Renal cortex interstitium (tissue), 15 donors: ENCODE measurements at places on chromosomes 11 and 22. TPM values are rescaled to one million over a fixed set of nuclear protein-coding genes. Genes with fewer than 3 reads are reported as not detected.

- no peak for DNase-seq
These were observed 61.1 kb downstream of the FLRT1 start for GRCh38 chr11:64096835-64097234.

The FAM83F gene
- 2.4 TPM for polyA plus RNA-seq

- no peak for DNase-seq
These were observed 38.9 kb upstream of the EED start for GRCh38 chr11:86205421-86206336.

DNA sequence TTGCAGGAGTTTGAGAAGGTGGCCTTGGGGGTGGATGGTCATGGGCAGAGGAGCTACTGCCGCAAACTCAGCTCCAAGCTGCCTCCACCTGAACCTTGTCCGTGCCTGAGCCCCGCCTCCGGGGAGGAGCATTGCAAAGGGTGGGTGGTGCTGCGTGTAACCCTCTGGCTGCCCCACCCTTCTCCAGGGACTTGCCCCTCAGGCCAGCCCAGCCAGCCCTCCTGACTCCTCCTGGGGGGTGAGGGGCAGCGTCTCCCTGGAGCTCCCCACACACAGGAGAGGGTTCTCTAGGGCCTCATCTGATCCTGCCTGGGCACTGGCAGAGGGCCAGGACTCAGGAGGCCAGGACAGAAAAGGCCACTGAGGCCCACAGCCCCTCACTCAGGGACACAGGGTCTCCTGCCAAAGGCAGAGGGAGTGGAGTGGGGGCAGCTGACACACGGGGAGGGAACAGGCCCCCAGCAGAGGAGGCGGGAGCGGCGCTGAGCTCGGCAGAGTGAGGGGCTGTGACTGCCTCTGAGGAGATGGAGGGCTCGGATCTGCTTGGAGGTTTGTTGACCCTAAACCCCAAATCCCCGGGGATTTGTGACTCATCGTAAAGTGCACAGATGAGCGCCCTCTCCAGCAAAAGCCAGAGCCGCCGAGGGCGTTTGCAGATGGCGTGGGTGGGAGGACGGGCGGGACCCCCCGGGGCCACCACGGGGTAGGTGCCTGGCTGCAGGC, 12.8 kb downstream of the BRSK2 start:
- DNase-seq: no peak

GRCh38 chr11:123434262-123434661, 4.2 kb downstream of the GRAMD1B start:
- no peak for DNase-seq
